Astrocyte (in vitro differentiated cells and primary cell): ENCODE measurements at places on chromosomes 2 and 18.

- DNase-seq: no peak
Measured at GRCh38 chr2:86225581-86225980, 26.3 kb downstream of the MRPL35 start.

DNA sequence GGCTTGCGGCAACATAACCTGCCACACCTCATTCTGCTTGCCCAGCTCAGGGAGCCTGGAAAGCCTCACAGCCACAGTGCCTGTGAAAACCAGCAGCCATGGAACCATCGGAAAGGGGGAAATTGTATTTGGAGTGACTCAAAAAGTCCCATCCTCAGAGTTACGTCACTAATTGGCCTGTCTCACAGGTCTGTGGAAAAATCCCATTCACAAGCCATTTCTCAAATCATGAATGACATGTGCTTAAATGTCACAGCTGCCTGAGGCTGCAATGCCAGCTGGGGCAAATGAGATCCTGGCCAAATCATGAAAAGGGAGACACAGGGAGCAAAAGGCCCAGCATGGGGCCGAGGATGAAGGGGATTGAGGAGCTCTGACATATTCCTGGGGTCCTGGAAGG, 486.9 kb upstream of the RAB6C start:
- no peak for DNase-seq

DNA sequence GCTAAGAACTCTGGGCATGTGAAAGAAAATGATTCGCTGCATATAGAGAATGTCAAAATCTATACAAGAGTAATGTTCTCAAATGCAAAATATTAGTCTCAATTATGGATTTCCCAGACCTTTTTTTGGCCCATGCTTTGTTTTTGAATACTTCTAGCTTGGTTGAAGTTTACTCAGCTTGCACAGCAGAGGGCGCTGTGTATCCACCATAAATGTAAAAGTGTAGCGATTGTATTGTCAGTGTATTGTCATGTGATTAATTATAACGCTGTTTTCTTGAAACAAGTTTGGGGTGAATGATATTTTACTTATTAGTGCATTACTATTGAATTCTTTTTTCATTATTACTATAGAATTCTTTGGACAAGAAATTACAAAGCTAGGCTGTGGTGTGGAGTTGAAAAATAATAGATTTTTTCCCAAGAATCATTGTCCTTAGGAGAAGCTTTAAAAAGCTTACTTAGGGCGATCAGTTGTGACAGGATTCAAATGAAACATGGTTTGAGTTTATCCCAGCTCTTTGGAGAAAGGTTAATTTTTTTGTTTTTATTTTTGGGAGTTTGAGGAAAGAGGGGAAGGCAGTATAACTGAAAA, 98.3 kb downstream of the PIK3C3 start:
- DNase-seq: peak; percentile 33

DNA sequence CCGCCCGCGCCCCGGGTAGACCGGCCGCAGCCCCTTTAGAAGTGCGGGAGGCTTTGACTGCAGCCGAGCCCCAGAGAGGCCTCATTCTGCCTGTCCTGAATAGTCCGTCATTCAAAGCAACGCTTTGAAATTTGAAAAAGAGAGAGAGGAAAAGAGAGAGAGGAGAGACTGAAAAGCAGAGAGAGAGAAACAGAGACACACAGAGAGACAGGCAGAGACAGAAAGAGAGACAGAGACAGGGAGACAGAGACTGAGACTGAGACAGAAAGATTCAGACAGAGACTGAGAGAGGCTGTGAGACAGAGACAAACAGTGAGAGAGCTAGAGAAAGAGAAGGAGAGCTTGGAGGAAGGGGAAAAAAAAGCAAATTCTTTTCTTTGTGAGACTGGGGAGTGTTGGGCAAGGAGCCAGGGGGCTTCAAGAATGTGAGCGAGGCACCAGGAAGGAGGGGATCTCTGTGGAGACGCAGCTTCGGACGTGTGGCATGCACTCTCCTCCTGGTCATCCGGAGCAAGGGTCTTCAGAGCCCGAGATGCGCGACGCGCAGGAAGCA, 73.1 kb downstream of the MYCN start:
- DNase-seq: no peak

GRCh38 chr18:52620926-52621439, 281.0 kb downstream of the DCC start:
- no peak for DNase-seq

- no peak for DNase-seq
Measured at GRCh38 chr2:76251342-76251741, 540.6 kb upstream of the GCFC2 start.

DNA sequence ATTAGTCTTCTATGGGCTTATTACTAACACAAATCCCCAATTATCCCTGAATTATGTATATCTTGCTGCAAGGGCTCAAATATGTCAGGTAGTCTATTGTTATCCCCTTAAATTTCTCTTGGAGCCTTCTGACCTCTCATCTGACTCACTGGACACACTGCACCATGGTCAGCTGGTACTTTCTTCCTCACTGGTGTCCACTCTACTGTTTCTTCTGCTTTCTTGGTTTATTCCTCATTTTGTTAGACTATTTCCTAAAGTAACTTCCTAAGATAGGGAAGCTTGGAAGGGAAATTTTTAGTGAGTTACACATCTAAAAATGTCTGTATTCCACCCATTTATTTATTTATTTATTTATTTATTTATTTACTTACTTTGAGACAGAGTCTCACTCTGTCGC, 26.5 kb downstream of the WDR35 start:
- DNase-seq: no peak

DNA sequence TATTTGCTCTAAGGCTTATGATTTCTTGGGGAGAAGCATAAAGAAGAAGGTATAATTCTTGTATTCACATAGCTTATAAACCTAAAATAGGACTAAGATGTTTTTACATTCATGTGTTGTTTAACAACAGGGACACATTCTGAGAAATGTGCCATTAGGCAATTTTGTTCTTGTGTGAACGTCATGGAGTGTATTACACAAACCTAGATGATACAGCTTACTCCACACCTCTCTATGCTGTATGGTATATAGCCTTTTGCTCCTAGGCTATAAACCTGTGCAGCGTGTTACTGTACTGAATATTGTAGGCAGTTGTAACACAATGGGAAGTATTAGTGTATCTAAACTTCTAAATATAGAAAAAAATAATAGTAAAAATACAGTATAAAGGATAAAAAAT, 92.1 kb downstream of the PHLPP1 start:
- DNase-seq: no peak

DNA sequence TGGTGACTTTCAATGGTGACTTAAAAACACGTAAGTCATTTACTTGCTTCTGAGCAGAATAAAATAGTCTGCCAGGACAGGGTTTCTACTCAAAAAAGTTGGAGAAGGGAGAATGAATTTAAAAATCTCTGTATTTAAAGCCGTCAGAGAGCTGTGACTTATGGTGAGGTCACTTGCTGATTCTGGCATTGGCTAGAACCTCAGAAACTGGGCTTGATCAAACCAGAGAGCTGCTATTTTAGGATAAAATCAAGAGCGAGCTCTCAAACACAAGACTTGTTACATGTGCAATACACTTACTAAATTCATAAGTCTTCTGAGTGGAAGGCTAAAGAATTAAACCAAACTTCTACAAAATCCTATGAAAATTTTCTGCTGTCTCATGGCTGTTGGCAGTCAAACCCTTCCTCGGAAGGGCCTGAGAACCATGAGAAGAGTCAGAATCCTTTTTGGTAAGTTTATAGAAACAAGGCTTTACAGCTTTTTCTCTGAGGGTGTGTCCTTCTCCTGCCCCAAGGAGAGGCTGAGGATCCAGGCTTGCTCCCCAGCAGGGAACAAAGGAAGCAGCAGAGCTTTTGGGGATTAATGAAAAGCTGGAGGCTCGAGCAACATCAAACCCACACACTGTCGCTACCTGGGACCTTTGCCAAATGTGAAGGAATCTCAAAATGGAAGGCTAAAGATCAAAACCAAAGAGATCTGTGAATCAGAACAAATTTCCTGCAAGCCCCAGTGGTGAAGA, 816.4 kb downstream of the SOCS6 start:
- peak; percentile 62 for DNase-seq
